Activated T-cell treated with anti-CD3 and anti-CD28 coated beads, Interleukin-2, amount 50 U/mL, for 72 hours (primary cell): ENCODE measurements at places on chromosomes 1 and 21. TPM values are rescaled to one million over a fixed set of nuclear protein-coding genes. Genes with fewer than 3 reads are reported as not detected.

GRCh38 chr21:22552390-22552789 lies 1554.2 kb downstream of the NCAM2 start:
- no peaks in the 10 kb centered on the region for H3K36me3 ChIP-seq
- no peak overlapping the region for H3K27ac ChIP-seq
- no peaks in the 10 kb centered on the region for H3K27me3 ChIP-seq
- DNase-seq: no peak
- H3K4me3 ChIP-seq: no peak overlapping the region

DNA sequence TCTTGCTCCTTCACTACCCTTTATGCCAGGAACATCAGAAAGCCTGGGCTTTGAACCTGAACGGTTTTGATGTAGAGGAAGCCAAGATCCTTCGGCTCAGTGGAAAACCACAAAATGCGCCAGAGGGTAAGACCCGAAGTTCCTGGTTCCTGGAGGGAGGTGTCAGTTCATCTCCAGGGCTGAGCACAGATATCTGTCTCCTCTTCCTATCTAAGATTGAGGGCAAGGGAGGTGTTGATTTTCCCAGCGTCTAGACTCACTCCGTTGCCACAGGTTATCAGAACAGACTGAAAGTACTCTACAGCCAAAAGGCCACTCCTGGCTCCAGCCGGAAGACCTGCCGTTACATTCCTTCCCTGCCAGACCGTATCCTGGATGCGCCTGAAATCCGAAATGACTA lies 915 bp downstream of the CDC20 start:
- DNase-seq: no peak
- peak overlapping the region; percentile 95 for H3K4me3 ChIP-seq
- peaks cover 21% of the 10 kb centered on the region for H3K36me3 ChIP-seq
- peak overlapping the region; percentile 42 for H3K27ac ChIP-seq
- no peaks in the 10 kb centered on the region for H3K27me3 ChIP-seq
- peaks cover 51% of the 10 kb centered on the region for H3K4me1 ChIP-seq

DNA sequence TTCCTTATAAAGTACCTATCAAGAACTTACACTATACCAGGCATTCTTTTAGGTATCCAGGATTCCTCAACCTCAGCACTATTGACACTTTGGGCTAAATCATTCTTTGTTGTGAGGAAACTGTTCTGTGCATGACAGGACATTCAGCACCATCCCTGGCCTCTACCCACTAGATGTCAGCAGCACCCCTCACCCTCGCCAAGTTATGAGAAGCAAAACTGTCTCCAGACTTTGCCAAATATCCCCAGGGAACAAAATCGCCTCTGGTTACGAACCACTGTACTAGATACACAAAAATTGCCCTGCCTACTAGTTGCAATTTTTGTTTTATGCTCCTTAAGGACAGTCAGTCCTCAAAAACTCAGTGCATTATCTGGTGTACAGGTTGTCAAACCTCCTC lies 35.7 kb downstream of the PALMD start:
- H3K4me1 ChIP-seq: no peaks in the 10 kb centered on the region
- no peaks in the 10 kb centered on the region for H3K36me3 ChIP-seq
- no peak overlapping the region for H3K4me3 ChIP-seq
- H3K27ac ChIP-seq: no peak overlapping the region
- no peak for DNase-seq

GRCh38 chr21:27840262-27840661 lies 873.4 kb upstream of the ADAMTS5 start:
- no peak overlapping the region for H3K27ac ChIP-seq
- H3K4me1 ChIP-seq: no peaks in the 10 kb centered on the region
- H3K36me3 ChIP-seq: no peaks in the 10 kb centered on the region
- no peak for DNase-seq
- H3K4me3 ChIP-seq: no peak overlapping the region

GRCh38 chr1:222928212-222928611 lies 113.4 kb downstream of the DISP1 start:
- H3K4me1 ChIP-seq: no peaks in the 10 kb centered on the region
- no peak overlapping the region for H3K27ac ChIP-seq
- DNase-seq: no peak
- no peaks in the 10 kb centered on the region for H3K36me3 ChIP-seq
- no peaks in the 10 kb centered on the region for H3K27me3 ChIP-seq
- H3K4me3 ChIP-seq: no peak overlapping the region

GRCh38 chr1:161092621-161093028 lies 3.3 kb upstream of the NECTIN4 start:
- peak; percentile 40 for DNase-seq
- H3K4me1 ChIP-seq: peaks cover 78% of the 10 kb centered on the region
- H3K4me3 ChIP-seq: peak overlapping the region; percentile 31
- no peaks in the 10 kb centered on the region for H3K27me3 ChIP-seq

- H3K36me3 ChIP-seq: no peaks in the 10 kb centered on the region
These were observed 30.0 kb upstream of the HTR1D start for GRCh38 chr1:23247276-23247675.

GRCh38 chr1:150552128-150552910 lies 3.1 kb downstream of the ADAMTSL4 start:
- no peak for DNase-seq
- peak overlapping the region; percentile 13 for H3K4me3 ChIP-seq
- no peaks in the 10 kb centered on the region for H3K36me3 ChIP-seq

DNA sequence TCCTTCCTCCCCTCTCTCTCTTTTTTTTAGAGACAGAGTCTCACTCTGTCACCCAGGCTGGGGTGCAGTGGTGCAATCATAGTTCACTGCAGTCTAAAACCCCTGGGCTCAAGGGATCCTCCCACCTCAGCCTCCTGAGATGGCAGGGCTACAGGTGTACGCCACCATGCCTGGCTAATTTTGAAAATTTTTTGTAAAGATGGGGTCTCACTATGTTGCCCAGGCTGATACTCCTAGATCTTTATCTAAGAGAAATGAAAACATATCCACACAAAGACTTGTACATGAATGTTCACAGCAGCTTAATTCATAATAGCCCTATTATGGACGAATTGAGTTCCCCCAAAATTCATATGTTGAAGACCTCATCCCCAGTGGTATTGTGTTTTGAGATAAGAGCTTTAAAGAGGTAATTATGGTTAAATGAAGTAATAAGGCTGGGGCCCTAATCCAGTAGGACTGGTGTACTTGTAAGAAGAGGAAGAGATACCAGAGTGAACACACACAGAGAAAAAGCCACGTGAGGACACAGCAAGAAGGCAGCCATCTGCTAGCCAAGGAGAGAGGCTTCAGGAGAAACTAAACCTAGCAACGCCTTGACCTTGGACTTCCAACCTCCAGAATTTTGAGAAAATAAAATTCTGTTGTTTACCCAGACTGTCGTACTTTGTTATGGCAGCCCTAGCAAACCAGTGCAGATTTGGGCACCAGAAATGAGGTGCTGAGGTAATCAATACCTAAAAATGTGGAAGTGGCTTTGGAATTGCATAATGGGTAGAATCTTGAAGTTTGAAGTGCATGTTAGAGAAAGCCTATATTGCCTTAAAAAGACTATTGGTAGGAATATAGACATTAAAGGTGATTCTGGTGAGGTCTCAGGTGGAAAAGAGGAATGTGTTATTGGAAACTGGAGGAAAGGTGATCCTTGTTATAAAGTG lies 13.2 kb downstream of the IFNLR1 start:
- peaks cover 5% of the 10 kb centered on the region for H3K36me3 ChIP-seq
- H3K4me1 ChIP-seq: no peaks in the 10 kb centered on the region
- DNase-seq: no peak
- H3K4me3 ChIP-seq: no peak overlapping the region
- no peaks in the 10 kb centered on the region for H3K27me3 ChIP-seq

GRCh38 chr1:244826712-244827111 lies 8.7 kb upstream of the COX20 start:
- H3K36me3 ChIP-seq: no peaks in the 10 kb centered on the region
- H3K27me3 ChIP-seq: no peaks in the 10 kb centered on the region
- peaks cover 10% of the 10 kb centered on the region for H3K4me1 ChIP-seq

GRCh38 chr1:25731626-25732370 lies 68.2 kb upstream of the SELENON start:
- H3K4me1 ChIP-seq: peaks cover 54% of the 10 kb centered on the region
- peaks cover 1% of the 10 kb centered on the region for H3K36me3 ChIP-seq
- DNase-seq: no peak
- no peak overlapping the region for H3K4me3 ChIP-seq
- H3K27me3 ChIP-seq: no peaks in the 10 kb centered on the region

DNA sequence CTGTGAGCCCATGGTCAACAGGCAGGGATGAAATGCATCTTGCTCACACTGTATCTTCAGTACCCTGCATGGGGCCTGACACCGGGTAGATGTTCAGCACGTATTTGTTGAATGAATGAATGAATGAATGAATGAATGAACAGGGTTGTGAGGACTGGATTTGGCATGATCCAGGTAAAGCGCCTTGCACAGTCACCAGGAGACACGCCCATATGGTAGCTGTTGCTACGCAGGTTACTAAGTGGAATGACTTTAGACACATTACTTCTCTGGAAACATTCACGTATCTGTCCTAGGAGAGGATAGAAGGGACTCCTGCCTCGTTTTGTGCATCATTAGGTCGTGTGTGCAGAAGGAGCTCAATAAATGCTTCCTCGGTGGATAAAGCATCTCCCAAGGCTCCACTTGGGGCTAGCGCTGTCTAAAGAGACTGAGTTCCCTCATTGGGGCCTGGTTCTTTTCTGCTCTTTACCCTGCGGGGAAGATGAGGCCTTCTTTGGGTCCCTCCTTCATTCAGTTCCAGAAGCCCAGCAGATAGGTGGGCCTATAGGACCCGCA lies 54.2 kb downstream of the NDUFS5 start:
- H3K36me3 ChIP-seq: no peaks in the 10 kb centered on the region
- DNase-seq: no peak
- peaks cover 45% of the 10 kb centered on the region for H3K27me3 ChIP-seq
- no peak overlapping the region for H3K27ac ChIP-seq
- peaks cover 6% of the 10 kb centered on the region for H3K4me1 ChIP-seq
- H3K4me3 ChIP-seq: peak overlapping the region; percentile 68

GRCh38 chr1:111133866-111134265 lies 6.0 kb downstream of the DRAM2 start:
- H3K4me3 ChIP-seq: no peak overlapping the region
- H3K36me3 ChIP-seq: peaks cover 8% of the 10 kb centered on the region
- no peaks in the 10 kb centered on the region for H3K27me3 ChIP-seq
- peak overlapping the region; percentile 7 for H3K27ac ChIP-seq
- H3K4me1 ChIP-seq: peaks cover 36% of the 10 kb centered on the region
- no peak for DNase-seq

DNA sequence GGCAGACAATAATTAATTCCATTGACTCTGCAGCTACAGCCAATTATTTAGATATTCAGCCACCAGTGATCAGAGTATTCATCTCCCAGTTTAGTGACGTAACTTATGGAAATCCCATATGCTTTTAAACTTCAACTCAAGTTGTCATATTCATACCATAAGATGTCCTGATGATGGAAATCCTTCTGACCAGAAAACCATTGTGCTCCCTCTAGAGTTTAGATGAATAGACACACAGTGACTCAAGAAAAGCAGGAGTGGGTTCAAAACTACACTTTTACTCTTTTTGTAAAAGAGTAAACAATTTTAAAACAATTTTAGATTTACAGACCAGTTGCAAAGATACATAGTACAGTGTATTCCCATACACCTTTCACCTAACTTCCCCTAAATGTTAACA lies 463.7 kb downstream of the KCNT2 start:
- no peak for DNase-seq
- no peaks in the 10 kb centered on the region for H3K27me3 ChIP-seq
- no peak overlapping the region for H3K4me3 ChIP-seq
- no peak overlapping the region for H3K27ac ChIP-seq

The OR2L2 gene
- total RNA-seq: 0.29 TPM

- no peak for DNase-seq
- H3K4me3 ChIP-seq: no peak overlapping the region
- no peaks in the 10 kb centered on the region for H3K4me1 ChIP-seq
- no peaks in the 10 kb centered on the region for H3K27me3 ChIP-seq
- no peaks in the 10 kb centered on the region for H3K36me3 ChIP-seq
These were observed 55.9 kb downstream of the SEC16B start for GRCh38 chr1:177913762-177914540.

DNA sequence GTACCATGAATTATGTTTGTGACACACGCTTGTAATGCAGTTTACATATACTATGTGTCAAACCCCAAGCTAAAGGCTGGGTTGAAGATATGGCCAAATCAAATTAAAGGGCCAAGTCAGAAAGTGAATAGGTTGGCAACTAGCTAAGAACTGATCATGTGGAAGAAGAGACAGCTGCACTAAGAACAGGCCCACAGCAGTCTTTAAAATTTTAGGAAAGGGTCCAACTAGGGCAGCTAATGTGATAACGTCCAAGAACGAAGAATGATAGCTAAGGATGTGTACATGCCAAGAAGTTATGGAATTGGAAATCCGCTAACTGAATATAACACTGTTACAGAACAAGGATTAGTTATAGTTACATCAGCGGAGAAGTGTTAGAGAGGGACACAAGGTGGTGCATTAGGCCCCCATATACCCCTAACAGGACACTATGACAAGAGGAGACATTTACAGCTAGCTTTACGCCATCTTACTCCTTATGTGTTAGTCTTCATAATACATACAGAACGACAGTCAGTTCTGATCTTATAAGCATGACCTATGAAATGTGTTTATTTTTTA lies 6.5 kb upstream of the RNF2 start:
- no peaks in the 10 kb centered on the region for H3K4me1 ChIP-seq
- no peaks in the 10 kb centered on the region for H3K36me3 ChIP-seq
- no peak overlapping the region for H3K27ac ChIP-seq
- H3K4me3 ChIP-seq: no peak overlapping the region

GRCh38 chr1:160664573-160665051 lies 17.8 kb upstream of the SLAMF1 start:
- peaks cover 27% of the 10 kb centered on the region for H3K36me3 ChIP-seq
- no peak for DNase-seq
- peaks cover 65% of the 10 kb centered on the region for H3K4me1 ChIP-seq
- peak overlapping the region; percentile 99 for H3K27ac ChIP-seq
- no peaks in the 10 kb centered on the region for H3K27me3 ChIP-seq

- DNase-seq: no peak
- H3K4me1 ChIP-seq: peaks cover 72% of the 10 kb centered on the region
- peak overlapping the region; percentile 3 for H3K27ac ChIP-seq
- peak overlapping the region; percentile 93 for H3K4me3 ChIP-seq
- H3K36me3 ChIP-seq: peaks cover 14% of the 10 kb centered on the region
These were observed 7.4 kb downstream of the TMED5 start for GRCh38 chr1:93172778-93173177.

The NGF gene
- not detected for total RNA-seq

DNA sequence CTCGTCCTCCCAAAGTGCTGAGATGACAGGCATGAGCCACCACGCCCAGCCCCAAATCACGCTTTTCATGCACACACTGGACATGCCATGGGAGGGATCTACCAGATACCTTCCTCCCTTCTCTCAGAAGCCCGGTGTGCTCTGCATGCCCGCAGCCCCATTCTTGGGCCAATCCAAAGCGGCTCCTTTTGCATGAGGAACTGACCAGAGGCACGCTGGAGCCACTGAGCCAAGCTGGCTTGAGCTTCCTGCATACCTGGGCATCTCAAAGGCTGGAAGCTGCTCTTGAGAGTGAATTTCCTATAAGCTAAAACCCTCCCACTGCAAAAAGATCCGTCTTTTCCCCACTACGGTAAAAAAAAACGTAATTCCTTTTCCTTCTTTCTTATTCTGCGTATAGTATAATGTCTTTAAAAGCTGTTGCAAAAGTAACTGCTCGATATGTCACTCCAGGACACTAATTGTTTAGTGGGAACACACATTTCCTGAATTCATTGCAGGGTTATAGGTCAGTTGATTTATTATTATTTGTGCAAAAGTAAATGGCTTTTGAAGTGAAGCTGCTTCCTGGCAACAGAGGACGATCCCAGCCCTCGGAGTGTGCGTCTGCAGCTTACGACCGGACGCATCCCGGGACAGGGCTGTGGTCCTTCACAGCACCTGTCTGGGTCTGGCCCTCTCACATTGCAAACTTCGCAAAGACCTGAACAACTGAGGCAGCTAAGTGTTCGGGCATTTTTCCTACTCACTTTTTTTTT lies 61.8 kb upstream of the ETS2 start:
- H3K27ac ChIP-seq: no peak overlapping the region
- no peak for DNase-seq
- H3K4me1 ChIP-seq: peaks cover 14% of the 10 kb centered on the region
- peaks cover 1% of the 10 kb centered on the region for H3K36me3 ChIP-seq
